Neural cell (in vitro differentiated cells): ENCODE measurements at places on chromosomes 11 and 22. TPM values are rescaled to one million over a fixed set of nuclear protein-coding genes. Genes with fewer than 3 reads are reported as not detected.

The RELT gene
- 12.4 and 13.0 TPM in 2 replicates for polyA plus RNA-seq

The NXPE2 gene
- 0.20 TPM in 1 of 2 replicates, not detected in the other for polyA plus RNA-seq

The LSP1 gene
- not detected in 2 replicates for polyA plus RNA-seq

The OPCML gene
- polyA plus RNA-seq = 10.0 and 11.6 TPM in 2 replicates

The TIMP3 gene
- polyA plus RNA-seq = 0.48 and 0.72 TPM in 2 replicates

The NLRP14 gene
- 0.44 and 0.48 TPM in 2 replicates for polyA plus RNA-seq

The FAM227A gene
- 14.0 and 16.9 TPM in 2 replicates for polyA plus RNA-seq

The TUBGCP6 gene
- 74.5 and 89.1 TPM in 2 replicates for polyA plus RNA-seq

The TMEM109 gene
- 1.8 and 4.6 TPM in 2 replicates for polyA plus RNA-seq

The GDPD4 gene
- not detected in 2 replicates for polyA plus RNA-seq

The CALCB gene
- not detected in 2 replicates for polyA plus RNA-seq

The UBXN1 gene
- 209 and 248 TPM in 2 replicates for polyA plus RNA-seq

The TIRAP gene
- polyA plus RNA-seq = 2.0 and 3.6 TPM in 2 replicates

The SNX32 gene
- polyA plus RNA-seq = 12.6 and 16.0 TPM in 2 replicates

The GP1BB gene
- 40.7 and 42.0 TPM in 2 replicates for polyA plus RNA-seq

The ZFP91 gene
- polyA plus RNA-seq = 29.4 and 32.7 TPM in 2 replicates

The CHEK1 gene
- 29.5 and 33.0 TPM in 2 replicates for polyA plus RNA-seq

The CSF2RB gene
- not detected in 2 replicates for polyA plus RNA-seq

The OR4D5 gene
- polyA plus RNA-seq = not detected in 2 replicates

The TRPC6 gene
- polyA plus RNA-seq = 0.11 and 0.30 TPM in 2 replicates

The TNNT3 gene
- not detected in 2 replicates for polyA plus RNA-seq

The C11orf16 gene
- polyA plus RNA-seq = not detected in 2 replicates

The MS4A12 gene
- not detected in 2 replicates for polyA plus RNA-seq

The CBL gene
- polyA plus RNA-seq = 10.5 and 10.7 TPM in 2 replicates

The MTCH2 gene
- 123 and 159 TPM in 2 replicates for polyA plus RNA-seq

The CHCHD10 gene
- 3.8 TPM in 1 of 2 replicates, not detected in the other for polyA plus RNA-seq

The PACSIN3 gene
- not detected in 2 replicates for polyA plus RNA-seq

The EI24 gene
- 92.5 and 100 TPM in 2 replicates for polyA plus RNA-seq

The CHRM4 gene
- polyA plus RNA-seq = 8.2 and 11.6 TPM in 2 replicates

The ELF5 gene
- polyA plus RNA-seq = not detected in 2 replicates

The TALDO1 gene
- polyA plus RNA-seq = 156 and 158 TPM in 2 replicates

The OR51E1 gene
- not detected in 2 replicates for polyA plus RNA-seq

The C1QTNF4 gene
- 16.4 and 17.5 TPM in 2 replicates for polyA plus RNA-seq

The SLC7A4 gene
- polyA plus RNA-seq = not detected in 2 replicates

The NXF1 gene
- polyA plus RNA-seq = 26.0 and 32.1 TPM in 2 replicates

The FAM111A gene
- 0.88 and 3.2 TPM in 2 replicates for polyA plus RNA-seq

The SCGB1D2 gene
- not detected in 2 replicates for polyA plus RNA-seq

The PLAAT2 gene
- polyA plus RNA-seq = not detected in 2 replicates

The HTR3B gene
- polyA plus RNA-seq = not detected in 2 replicates

The P2RY2 gene
- not detected in 2 replicates for polyA plus RNA-seq

The DBX1 gene
- not detected in 2 replicates for polyA plus RNA-seq

The TRIM48 gene
- not detected in 2 replicates for polyA plus RNA-seq

The OR8B8 gene
- not detected in 2 replicates for polyA plus RNA-seq

The AKIP1 gene
- 81.5 and 90.7 TPM in 2 replicates for polyA plus RNA-seq

The KCTD14 gene
- 0.32 and 2.0 TPM in 2 replicates for polyA plus RNA-seq

The ART1 gene
- not detected in 2 replicates for polyA plus RNA-seq

The SLC17A6 gene
- 3.3 and 4.3 TPM in 2 replicates for polyA plus RNA-seq

The OR56A1 gene
- not detected in 2 replicates for polyA plus RNA-seq

The OR52A1 gene
- polyA plus RNA-seq = not detected in 2 replicates

The MEI1 gene
- 0.34 TPM in 1 of 2 replicates, not detected in the other for polyA plus RNA-seq

The FAM118A gene
- polyA plus RNA-seq = 8.6 and 9.6 TPM in 2 replicates

The RAB36 gene
- polyA plus RNA-seq = 3.2 TPM in 2 replicates

The LDLRAD3 gene
- polyA plus RNA-seq = 3.5 TPM in 2 replicates

The SYT12 gene
- 2.1 and 2.3 TPM in 2 replicates for polyA plus RNA-seq
